ENCODE measurements at places on chromosomes 1 and 21.
A peak's percentile ranks its signal among the peaks of the same experiment; 100 is the strongest.

- no peak for DNase-seq
Observed at GRCh38 chr1:9242338-9242969, 7.9 kb downstream of the H6PD start.

GRCh38 chr1:80933346-80933745 lies 867.4 kb upstream of the ADGRL2 start:
- no peak for DNase-seq

- DNase-seq: peak; percentile 79
Observed at GRCh38 chr1:108200687-108201051, 526 bp upstream of the SLC25A24 start.

- DNase-seq: no peak
Observed at GRCh38 chr21:44919913-44920693, 596 bp downstream of the ITGB2 start.

DNA sequence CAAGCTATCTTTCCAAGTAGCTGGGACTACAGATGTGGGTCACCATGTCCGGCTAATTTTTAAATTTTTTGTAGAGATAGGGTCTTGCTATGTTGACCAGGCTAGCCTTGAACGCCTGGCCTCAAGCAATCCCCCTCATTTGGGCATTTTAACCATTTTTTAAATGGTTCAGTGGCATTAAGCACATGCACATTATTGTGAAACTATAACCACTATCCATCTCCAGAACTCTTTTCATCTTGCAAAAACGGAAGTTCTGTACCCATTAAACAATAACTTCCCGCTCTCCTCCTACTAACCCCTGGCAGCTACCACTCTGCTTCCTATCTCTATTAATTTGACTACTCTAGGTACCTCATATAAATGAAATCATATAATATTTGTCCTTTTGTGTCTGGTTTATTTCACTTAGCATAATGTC lies 4.8 kb upstream of the IL6R start:
- DNase-seq: peak; percentile 63
